ENCODE measurements at places on chromosomes 6 and 20.

GRCh38 chr6:727856-728255 lies 34.9 kb upstream of the EXOC2 start:
- no peak for DNase-seq

DNA sequence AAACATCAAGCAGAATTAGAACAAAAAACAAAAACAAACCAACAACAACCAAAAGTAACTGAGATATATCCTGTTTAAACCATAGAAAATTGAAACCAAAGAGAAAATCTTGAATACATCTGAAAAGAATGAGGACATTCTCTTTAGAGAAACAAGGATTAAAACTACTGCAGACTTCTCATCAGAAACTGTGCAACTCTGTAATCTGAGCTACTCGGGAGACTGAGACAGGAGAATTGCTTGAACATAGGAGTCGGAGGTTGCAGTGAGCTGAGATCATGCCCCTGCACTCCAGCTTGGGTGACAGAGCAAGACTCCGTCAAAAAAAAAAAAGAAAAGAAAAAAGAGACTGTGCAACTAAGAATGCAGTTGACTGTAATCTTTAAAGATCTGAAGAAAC lies 153.4 kb downstream of the SYNDIG1 start:
- no peak for DNase-seq

DNA sequence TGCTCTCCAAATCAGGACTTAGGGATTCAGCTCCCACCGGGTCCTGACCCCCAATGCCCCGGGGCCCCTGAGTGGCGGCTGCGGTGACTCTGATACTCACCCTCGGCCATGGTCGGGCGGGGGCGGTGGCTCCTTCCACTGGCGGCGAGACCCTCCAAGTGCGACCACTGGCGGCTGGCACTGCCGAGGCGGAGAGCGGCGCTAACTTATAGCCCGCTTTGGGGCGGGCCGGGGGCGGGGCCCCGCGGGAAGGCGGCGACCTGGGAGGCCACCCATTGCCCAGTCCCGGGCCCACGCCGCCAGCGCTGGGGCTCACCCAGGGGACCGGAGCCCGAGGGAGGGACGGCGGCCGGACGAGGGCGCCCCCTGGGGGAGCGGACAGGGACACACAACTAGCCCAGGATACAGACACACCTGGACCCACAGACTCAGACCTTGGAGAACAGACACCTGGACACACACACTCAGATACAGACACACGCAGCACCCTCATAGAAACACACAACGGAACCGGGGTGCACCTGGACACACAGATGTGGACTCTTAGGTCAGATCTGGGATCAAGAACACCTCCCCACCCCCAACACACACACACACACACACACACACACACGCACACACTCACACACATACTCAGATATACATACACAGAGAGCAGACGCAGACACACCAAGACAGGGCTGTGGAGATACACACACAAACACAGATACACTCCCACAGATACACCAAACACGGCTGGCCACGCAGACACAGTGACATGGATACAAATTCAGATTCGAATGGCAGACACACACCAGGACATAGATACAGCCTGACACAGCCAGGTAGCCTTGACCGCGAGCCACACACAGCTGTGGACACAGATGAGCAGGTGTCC lies at the start of gene TGM2:
TSS of gene TGM2 (minus strand) at position 182 of the 877 bp plus-strand sequence. CDS start at position 110, 72 bp downstream.
- peak; percentile 36 for DNase-seq

GRCh38 chr6:36463676-36464075 lies 20.9 kb downstream of the KCTD20 start:
- DNase-seq: no peak

- no peak for DNase-seq
Measured at GRCh38 chr6:135008072-135008940, 46.3 kb downstream of the HBS1L start.

DNA sequence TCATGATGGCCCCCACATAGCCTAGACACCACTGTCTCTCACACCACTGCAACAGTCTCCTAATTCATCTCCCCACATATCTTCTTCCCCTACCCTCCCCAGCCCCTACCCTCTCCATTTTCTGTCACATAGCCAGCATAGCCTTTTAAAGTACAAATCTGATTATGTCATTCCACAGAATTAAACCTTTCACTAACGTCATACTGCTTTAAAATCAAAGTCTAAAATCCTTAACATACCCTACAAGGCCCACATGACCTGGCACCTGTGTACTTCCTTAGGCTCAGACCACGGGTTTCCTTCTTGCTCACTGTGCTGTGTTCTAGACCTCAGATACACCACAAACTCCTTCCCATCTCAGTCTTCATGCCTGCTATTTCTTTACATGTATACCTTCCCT lies 5.9 kb downstream of the OSTM1 start:
- no peak for DNase-seq

- DNase-seq: no peak
Measured at GRCh38 chr6:1608222-1609040, 1.3 kb upstream of the FOXC1 start.

GRCh38 chr6:35371494-35372262 lies 29.3 kb downstream of the PPARD start:
- no peak for DNase-seq

DNA sequence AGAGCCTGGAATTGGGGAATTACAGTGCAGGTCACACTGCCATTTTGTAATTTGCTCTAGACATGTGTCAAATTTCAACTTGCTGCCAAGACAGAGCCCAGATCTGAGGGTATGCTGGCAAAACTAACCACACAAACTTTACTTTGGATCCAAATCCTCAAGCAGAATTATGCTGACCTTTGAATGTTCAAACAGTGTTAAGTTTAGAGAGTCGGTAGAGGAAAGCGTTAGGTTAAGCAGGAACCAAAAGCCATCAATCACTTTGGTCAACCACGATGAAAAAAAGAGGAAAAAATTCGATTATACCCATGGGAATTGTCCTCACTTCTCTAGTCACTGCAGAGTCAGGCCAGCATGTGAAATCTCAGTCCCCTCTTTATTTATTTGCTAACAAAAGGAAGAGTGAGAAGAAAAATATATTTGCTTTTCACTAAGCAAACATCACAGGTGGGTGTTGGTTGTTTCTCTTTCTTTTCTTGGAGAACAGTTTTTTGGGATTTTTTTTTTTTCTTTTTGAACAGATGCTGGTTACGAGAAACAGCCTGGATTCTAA lies 105.1 kb upstream of the ADGRF1 start:
- peak; percentile 29 for DNase-seq

DNA sequence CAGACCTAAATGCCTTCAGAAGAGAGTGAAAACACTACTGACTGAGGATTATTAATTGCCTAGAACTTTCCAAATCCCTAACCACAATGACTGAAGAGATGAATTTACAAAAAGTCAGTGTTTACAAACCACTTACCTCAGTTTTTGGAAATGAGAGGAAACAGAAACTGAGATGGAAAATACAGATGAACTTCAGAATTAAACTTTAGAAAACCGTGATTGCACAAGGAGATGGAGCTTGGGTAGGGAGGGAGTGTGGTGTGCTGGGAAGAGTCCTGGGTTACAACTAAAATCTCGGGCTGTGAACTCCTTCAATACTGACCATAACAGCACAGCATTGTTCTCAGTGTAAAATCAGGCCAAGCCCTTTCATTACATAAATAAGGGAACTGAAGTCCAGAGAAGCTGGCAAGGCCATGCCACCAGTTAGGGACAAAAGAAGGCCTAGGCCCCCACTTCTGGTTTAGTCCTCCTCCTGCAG lies 4.0 kb downstream of the ELMO2 start:
- DNase-seq: no peak

DNA sequence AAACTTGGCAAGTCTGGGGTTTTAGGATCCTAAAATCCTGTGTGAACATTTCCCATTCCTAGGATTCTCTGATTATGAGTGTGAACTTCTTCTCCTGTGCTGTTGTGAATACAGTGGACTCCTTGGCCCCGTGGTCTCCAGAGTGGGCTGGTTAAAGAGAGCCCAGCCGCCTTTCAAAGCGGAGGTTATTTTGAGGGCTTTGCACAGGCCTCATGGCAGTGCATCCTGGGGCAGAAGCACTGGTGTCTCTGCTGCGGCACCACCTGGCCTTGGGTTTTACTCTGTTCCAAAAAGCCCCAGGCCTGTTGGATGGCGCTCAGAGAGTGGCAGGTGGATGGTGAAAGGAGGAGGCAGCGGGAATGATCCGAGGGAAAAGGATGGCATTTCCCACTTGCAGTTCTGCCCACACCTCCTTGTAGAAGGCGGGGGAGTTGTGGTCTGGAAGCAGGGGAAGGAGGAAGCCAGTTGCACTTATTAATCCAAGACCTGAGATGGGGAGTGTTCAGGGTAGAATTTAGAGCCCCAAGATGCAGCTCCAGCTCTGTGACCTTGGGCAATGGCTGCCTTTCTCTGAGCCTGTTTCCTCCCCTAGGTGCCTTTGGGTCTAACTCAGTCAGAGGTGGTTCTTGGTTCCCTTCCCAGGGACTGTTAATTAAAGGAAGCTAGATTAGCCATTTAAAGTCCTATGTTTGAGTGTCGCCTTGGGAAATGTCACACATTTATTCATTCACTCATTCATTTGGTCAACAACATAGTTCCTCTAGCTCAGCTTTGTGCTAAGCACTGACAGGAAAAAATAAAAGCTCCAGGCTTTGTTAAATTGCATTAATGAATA lies 22.4 kb downstream of the MMP24 start:
- no peak for DNase-seq

DNA sequence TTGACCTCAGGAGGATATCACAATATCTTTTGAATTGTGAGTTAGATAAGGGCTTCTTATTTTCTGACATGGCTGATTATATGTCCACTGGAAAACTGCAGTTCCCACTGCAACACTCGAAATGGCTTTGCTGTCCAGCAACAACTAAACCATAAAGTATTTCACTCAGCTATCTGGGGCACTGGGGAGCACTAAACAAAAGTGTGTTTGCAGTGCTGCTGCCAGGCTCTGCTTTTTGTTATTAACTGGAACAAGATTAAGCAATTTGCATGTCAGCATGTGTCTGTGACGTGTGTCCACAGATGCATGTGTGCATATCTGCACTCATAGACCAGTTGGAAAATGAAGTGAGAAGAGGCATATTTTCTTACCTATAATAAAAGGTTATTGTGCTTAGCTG lies 107.8 kb upstream of the CCN2 start:
- no peak for DNase-seq

GRCh38 chr6:35569011-35569461 lies 56.3 kb upstream of the TULP1 start:
- DNase-seq: no peak

DNA sequence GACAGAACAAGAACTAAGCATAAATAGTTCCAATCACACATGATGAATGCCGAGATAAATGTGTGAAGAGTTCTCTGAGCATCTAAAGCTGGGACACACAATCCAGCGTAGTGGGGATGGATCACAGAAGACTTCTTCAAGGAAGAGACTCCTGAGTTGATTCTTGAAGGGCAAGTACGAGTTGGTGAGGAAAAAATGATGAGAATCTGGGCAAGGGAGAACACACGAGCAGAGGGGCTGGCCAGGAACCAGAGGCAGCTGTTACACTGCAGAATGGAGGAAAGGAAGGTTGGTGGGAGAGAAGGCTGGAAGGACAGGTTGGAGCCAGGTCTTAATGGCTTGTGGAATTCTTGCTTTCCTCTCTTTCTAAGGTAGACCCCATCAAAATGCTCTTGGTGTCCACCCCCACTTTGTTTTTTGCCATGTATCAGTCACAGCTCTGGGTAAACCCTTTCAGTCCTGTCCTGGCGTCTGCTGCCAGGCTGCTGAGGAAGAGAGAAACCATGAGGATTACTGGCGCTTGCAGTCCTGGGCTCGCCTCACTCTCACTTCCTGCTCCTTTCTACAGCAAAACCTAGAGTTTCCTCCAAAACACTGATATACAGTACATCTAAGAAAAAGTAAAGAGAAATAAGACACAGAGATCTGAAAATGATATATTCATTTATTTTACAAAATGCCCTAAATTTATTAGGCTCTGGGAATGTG lies 127.6 kb upstream of the FAM184A start:
- no peak for DNase-seq

DNA sequence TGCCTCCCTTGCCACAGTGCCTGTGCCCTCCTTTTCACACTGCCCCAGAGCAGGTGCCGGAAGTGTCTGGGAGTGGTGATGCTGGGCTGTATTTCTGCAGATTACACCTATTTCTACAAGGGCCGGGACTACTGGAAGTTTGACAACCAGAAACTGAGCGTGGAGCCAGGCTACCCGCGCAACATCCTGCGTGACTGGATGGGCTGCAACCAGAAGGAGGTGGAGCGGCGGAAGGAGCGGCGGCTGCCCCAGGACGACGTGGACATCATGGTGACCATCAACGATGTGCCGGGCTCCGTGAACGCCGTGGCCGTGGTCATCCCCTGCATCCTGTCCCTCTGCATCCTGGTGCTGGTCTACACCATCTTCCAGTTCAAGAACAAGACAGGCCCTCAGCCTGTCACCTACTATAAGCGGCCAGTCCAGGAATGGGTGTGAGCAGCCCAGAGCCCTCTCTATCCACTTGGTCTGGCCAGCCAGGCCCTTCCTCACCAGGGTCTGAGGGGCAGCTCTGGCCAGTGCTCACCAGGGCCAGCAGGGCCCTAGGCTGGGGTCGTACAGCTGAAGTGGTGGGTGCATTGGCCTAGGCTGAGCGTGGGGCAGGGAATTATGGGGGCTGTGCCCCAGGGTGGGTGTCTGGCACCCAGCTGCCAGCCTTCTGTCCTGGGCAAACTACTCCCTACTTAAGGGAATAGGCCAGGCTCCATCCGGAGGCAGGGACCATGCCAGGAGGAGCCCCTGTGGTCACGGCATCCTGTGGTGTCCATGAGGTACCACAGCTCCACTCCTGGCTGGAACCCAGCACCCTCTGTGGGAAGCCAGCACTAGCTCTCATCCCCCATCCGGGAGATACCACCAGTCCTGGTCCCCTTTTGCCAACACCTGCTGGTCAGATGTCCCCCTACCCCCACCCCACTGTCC lies 3.5 kb downstream of the MMP24OS start:
- DNase-seq: peak; percentile 25

DNA sequence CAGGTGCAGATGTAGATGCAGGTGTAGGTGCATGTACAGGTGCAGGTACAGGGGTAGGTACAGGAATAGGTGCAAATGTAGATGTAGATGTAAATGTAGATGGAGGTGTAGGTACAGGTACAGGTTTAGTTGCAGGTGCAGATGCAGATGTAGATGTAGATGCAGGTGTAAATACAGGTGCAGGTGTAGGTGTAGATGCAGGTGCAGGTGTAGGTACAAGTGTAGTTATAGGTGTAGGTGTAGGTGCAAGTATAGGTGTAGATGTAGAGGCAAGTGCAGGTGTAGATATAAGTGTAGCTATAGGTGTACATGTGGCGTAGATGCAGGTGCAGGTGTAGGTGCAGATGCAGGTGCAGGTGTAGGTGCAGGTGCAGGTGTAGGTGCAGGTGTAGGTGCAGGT lies 34.2 kb upstream of the CDH4 start:
- DNase-seq: no peak

GRCh38 chr6:139037490-139037889 lies 8.9 kb downstream of the ABRACL start:
- no peak for DNase-seq

- no peak for DNase-seq
Measured at GRCh38 chr6:131736003-131736596, 25.3 kb upstream of the CTAGE9 start.

DNA sequence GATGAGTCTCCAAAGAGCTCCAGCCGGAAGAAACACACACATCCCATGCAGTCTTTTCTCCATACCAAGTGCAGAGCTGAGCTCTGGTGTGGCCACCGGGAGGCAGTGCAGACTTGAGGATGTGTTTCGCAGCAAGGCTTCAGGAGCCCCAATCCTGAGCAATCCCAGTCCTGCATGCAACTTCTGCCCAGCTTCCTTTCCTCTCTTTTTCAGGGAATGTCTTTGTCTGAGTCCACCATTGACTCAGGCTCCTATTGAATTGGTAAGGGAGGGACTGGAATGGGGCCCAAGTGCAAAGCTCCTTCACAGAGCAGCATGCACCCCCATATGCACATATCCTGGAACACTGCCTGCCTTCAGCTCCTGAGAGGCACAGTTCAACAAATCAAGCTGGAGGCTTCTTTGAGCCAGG lies 50.5 kb upstream of the ASIP start:
- peak; percentile 71 for DNase-seq
